Foreskin keratinocyte (primary cell): ENCODE measurements at places on chromosomes 2 and 18. TPM values are rescaled to one million over a fixed set of nuclear protein-coding genes. Genes with fewer than 3 reads are reported as not detected.

Gene TWIST2
- 24.1 and 27.8 TPM in 2 replicates for total RNA-seq

Gene NFATC1
- total RNA-seq: 4.4 and 7.3 TPM in 2 replicates

Gene MTA3
- total RNA-seq: 24.5 and 25.7 TPM in 2 replicates

Gene ALPI
- not detected in 2 replicates for total RNA-seq

Gene PLCD4
- 4.0 and 4.1 TPM in 2 replicates for total RNA-seq

Gene AFF3
- total RNA-seq: not detected in 2 replicates

Gene LIMS3
- 1.2 TPM in 1 of 2 replicates, not detected in the other for total RNA-seq

Gene DSG4
- total RNA-seq: 0.04 TPM in 1 of 2 replicates, not detected in the other

Gene POTEC
- total RNA-seq: not detected in 2 replicates

Gene FER1L5
- 0.18 and 0.20 TPM in 2 replicates for total RNA-seq

Gene TUBA3D
- not detected in 2 replicates for total RNA-seq

- DNase-seq: peak; percentile 66
Measured at GRCh38 chr2:13009027-13009642, 292.4 kb downstream of the TRIB2 start.

- no peak for DNase-seq
Measured at GRCh38 chr2:165528691-165529090, 59.2 kb downstream of the CSRNP3 start.

GRCh38 chr2:3422161-3422779, 42.8 kb downstream of the TRAPPC12 start:
- no peak for DNase-seq

GRCh38 chr2:9208875-9209274, 2.3 kb downstream of the ASAP2 start:
- no peak for DNase-seq

DNA sequence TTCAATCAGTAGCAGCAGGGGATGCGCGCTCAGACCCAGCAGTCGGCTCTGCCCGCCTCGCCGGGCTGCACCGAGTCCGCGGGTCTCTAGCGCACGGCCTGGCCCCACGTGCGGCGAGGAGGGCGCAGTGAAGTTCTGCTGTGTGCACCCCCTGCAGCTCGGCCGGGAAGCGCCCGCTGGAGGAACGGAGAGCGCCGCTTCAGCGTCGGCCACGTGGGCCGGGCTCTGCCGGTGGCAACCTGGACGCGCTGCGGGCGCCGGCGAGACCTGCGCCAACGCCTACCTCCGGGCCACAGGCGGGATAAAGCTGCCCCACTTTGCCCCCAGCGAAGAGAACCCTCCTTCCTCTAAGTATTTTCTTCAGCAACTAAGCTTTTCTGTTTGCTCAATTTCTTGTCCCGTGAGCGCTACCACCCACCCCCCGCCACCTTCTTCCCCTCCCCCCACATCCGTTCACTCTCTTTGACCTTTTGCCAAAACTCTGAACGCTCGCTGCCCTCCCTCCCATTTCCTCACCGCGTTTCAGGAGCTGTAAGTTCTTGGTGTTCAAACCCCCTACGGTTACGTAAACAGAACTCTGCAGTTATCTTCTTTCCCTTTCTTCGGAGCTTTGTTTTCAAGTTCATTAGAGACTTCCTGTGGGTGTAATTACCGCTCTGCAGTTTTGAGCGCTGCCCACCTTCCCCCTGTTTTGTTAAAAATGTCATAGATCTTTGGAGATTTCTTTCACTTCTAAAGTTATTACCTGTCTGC, 42.6 kb upstream of the EDAR start:
- DNase-seq: no peak

DNA sequence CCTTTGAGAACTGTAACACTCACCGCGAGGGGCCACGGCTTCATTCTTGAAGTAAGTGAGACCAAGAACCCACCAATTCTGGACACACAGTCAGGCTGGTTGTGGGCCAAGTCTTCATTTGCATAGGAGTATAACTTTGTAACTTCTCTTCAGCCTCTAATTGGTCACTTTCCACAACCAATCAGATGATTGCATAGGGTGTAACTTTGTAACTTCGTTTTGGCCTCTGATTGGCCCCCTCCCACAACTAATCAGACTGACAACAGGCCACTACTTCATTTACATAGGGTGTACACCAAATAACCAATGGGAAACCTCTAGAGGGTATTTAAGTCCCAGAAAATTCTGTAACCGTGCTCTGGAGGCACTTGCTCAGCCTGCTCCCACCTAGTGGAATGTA, 77.5 kb upstream of the TCF4 start:
- DNase-seq: no peak

- no peak for DNase-seq
Measured at GRCh38 chr2:185130685-185131084, 532.4 kb downstream of the ZNF804A start.

- DNase-seq: peak; percentile 47
Measured at GRCh38 chr2:70069049-70069448, 18.2 kb upstream of the PCBP1 start.

GRCh38 chr2:56390644-56391043, 206.9 kb downstream of the CCDC85A start:
- peak; percentile 11 for DNase-seq

GRCh38 chr18:2412281-2412680, 159.0 kb downstream of the METTL4 start:
- DNase-seq: no peak

GRCh38 chr2:237729681-237730475, 68.7 kb upstream of the RBM44 start:
- DNase-seq: no peak

- no peak for DNase-seq
Measured at GRCh38 chr2:112529757-112530156, 12.5 kb upstream of the POLR1B start.

- no peak for DNase-seq
Measured at GRCh38 chr2:178450524-178450773, 526 bp downstream of the PRKRA start.

GRCh38 chr2:85071096-85071495, 62.1 kb upstream of the TCF7L1 start:
- DNase-seq: no peak

- DNase-seq: no peak
Measured at GRCh38 chr2:201126308-201127151, 10.6 kb downstream of the CFLAR start.

GRCh38 chr2:119253114-119253702, 29.6 kb downstream of the STEAP3 start:
- DNase-seq: peak; percentile 62

DNA sequence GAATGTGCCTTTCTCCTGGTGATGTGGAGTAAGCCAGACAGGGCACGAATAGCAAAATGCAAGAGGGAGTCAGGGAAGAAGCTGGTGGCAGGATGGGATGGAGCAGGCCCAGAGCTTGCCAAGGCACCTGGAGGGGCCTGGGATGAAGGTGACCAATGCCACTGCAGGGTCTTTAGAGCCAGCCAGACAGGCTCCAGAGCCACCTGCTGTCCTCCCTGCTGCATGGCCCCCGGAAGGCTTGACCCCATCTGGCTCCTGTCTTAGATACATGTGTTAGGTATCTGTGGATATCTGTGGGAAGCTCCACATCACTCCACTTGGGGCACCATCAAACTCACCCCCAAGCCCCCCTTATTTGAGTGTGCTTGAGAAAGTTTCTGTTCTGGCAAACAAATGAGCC, 99.9 kb upstream of the ATL2 start:
- DNase-seq: no peak

DNA sequence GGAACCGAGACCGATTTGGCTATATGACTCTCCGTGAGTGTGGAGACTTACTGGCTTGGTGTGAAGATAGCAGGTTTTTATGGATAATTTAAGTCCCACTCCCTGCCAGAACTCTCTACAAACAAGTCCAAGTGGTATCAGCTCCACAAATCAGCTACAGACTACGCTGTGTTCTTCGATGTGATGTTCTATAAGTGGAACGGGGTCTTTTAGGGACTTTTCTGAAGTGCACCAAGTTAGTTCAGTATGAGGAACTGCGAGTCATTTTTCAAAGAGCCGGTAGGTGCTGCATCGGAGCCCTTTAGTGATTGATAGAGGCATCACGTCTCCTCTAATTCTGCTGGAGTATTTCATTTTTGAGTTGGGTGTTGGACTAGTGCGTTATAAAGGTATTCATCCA, 107.1 kb downstream of the TSHZ1 start:
- DNase-seq: no peak

DNA sequence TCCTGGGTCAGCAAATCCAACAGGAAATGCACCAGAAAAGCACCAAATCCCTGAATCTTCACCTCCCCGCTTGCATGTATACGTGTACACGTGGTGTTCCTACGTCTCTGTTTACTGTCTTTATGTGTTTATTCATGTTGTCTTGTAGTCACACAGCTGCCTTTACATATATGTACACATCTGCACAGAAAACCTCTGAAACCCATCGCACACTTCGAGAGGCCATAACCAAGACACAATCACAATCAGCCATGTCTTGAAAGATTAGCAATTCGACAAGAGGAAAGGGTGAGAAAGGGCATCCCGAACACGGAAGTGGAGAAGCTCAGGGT, 98.1 kb downstream of the PLB1 start:
- no peak for DNase-seq

- no peak for DNase-seq
Measured at GRCh38 chr2:104468846-104469245, 385.1 kb upstream of the POU3F3 start.

DNA sequence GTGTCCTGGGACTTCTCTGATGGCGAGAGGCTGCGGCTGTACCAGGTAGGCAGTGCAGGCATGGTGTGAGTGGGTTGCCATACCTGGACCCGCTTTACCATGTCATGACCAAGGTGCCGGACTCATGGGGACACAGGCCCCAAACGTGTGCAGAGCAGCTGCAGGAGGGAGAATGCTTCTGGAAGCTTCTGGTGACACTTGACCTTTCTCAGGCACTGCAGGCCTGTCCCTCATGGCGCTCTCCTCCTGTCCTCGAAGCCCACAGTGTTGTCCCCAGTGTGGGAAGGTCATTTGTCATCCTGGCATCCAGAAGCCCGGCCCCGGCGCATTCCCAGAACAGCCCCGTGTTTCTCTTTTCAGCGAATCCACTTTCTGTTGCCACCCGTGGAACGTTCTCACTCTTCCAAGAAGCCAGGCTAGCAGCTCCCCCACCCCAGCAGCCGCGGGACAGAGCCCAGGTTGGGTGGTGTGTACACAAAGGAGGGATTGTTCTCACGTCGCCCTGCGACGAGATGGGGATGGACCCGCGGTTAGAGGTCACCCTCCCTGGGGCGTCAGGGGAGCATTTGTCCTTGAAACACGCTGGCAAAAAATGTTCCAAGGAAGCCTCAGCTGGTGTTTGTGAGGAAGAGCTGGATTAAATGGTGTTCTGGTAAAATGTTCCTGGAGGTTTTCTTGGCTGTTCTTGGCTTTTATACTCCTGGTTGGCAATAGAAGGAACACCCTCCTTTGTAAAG, 43.7 kb downstream of the SH3BP4 start:
- no peak for DNase-seq

GRCh38 chr2:190972846-190973245, 41.1 kb downstream of the STAT1 start:
- no peak for DNase-seq

DNA sequence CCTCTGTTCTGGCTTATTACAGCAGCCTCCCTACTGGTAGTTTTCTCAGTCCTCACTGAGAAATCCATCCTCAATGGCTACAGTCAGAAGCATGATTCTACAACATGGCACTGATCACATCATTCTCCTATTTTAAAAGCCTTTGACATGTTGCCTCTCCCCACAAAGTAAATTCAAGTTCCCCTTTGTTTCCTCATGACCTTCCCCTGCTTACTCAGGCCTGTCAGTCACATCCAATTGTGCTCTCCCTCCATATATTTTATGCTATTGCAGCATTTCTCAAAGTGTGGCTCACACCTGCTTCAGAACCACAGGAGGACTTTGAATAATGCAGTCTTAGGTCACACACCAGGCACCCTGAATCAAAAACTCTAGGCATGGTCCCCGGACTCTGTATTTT, 124.6 kb downstream of the SPOPL start:
- DNase-seq: no peak

GRCh38 chr2:229378386-229378785, 107.3 kb upstream of the PID1 start:
- no peak for DNase-seq

DNA sequence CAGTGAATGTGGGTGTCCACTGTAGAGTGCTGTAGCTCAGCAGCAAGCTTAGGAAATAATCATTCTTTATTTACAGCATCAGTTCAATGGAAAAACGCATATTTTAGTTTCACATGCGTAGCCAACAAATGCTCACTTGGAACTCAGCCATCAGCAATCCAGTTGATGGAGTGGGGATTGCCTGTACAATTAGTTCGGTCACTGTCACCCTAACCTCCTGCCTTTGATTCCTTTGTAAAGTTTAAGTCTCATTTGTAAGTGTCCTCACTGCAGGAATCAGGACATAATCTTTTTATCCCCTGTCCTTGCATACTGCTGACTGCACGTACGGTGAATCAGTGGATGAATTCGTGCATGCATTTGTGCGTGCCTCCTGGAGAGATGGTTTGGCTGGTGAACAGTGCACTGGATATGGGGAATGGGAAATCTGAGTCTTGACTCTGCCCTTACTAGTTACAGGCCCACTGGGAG, 55.9 kb downstream of the RAB31 start:
- DNase-seq: no peak

- no peak for DNase-seq
Measured at GRCh38 chr2:168212167-168212566, 35.2 kb downstream of the STK39 start.

- no peak for DNase-seq
Measured at GRCh38 chr18:65946777-65947176, 196.0 kb downstream of the CDH7 start.

DNA sequence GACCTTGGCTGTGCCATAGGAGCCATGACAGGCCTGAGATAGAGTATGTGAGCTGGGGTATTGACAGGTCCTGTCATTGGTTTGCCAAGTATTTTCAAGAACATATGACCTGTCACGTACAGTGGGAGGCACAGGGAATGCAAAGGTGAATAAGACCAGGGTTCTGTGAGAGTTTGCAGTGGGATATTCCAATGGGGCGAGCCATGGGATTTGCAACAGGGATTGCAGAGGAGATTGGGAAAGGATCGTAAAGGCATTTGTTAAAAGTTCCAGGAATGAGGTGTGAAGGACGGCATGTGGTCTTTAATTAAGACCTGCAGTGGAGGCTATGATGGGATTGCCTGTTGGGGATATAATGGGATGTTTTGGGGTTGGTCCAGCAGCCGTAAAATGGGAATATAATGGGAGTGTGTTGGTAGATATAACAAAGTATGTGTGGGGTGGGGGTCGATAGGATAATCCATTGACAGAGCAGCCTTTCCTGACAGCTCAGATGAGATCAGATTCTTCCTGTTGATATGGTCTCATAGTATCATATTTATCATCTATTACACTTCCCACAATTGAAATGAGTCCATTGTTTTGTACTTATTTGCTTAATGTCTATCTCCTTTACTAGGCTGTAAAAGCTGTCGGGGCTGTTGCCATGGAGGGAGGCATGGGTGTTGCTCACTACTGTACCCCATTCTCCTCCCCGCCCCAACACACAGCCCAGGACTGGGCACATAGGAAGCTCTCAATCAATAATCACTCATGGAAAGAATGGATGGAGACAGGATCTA, 38.1 kb downstream of the PKDCC start:
- no peak for DNase-seq

GRCh38 chr2:109318150-109318948, 189.3 kb downstream of the SH3RF3 start:
- DNase-seq: no peak

GRCh38 chr2:54644236-54644635, 79.2 kb upstream of the EML6 start:
- no peak for DNase-seq
